ENCODE measurements at places on chromosomes 1 and 21.

DNA sequence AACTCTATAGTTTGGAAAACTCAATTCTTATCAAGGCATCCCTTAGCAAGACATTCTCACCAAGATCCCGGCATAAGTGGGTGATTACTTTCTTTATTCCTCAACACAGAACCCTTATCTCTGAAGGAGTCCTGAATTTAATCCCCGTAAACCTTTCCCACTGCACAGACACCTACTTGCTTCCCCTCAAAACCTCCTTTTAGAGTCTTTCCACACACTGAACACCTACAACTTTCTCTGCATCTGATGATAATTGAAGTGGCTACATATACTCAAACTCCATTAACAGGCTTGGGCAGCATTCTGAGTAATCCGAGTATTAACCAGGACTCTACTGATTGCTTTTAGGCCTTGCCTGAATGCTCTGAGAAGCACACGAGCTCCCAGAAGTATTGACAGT, 23.5 kb downstream of the PALMD start:
- DNase-seq: no peak

DNA sequence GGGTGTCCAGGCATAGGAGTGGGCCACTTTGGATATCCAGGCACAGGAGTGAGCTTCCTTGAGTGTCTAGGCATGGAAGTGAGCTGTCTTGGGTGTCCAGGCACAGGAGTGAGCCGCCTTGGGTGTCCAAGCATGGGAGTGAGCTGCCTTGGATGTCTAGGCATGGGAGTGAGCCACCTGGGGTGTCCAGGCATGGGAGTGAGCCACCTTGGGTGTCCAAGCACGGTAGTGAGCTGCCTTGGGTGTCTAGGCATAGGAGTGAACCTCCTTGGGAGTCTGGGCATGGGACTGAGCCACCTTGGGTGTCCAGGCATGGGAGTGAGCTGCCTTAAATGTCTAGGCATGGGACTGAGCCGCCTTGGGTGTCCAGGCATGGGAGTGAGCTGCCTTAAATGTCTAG, 146.3 kb downstream of the C1orf94 start:
- DNase-seq: no peak

DNA sequence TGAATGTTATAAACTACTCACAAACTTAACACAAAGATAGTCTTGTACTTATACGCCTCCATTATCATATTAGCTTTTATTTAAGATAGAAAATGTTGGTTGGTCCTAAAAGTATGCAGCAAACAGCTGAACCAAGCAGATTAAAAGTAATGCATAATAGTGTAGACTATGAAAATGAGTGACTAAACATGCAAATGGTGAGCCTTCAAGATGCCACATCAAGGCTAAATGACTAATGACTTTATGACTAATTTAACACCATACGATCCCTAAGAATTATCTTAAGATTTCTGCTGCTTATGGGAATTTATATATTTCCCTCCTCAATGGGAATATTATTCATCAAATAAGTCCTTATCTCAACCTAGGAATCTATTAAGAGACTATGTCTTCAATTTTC, 4.6 kb downstream of the GPATCH2 start:
- DNase-seq: no peak

DNA sequence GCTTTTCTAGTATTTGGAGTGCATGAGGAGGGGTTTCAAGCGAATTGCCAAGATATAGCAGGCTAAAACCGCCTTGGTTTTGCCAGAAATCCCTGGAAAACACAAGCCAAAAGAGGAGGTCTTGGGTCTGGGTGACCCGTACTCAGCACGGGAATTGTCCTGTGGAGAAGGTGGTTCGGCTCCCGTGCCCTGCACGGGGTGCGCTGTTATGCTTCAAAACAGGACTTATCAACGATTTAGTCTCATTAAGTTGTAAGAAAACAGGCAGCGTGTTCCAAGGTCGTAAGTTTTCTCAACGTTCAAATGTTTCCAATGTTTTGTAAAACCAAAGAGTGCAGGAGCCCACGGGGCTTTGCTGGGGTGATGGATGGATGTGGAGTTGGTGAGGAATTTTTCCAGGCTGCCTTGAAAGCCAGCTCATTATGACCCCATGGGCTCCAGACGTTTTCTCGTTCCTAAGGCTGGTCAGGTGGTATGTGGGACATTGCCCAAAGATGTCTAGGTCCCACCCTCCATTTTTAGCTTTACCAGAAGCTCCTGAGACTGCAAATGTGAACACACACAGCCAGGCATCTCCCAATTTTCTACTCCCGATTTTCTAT, 75.4 kb upstream of the CLDN14 start:
- DNase-seq: no peak

- DNase-seq: peak; percentile 98
Measured at GRCh38 chr1:48471691-48472576, at the start of gene SPATA6. Gene SPATA6 (minus strand): TSS chr1:48472204. CDS start chr1:48472008, 196 bp downstream.

- peak; percentile 60 for DNase-seq
Measured at GRCh38 chr1:94237291-94238226, at the start of gene ARHGAP29. Gene ARHGAP29 (minus strand): TSS chr1:94237584. CDS start chr1:94231611, 5,973 bp downstream.

DNA sequence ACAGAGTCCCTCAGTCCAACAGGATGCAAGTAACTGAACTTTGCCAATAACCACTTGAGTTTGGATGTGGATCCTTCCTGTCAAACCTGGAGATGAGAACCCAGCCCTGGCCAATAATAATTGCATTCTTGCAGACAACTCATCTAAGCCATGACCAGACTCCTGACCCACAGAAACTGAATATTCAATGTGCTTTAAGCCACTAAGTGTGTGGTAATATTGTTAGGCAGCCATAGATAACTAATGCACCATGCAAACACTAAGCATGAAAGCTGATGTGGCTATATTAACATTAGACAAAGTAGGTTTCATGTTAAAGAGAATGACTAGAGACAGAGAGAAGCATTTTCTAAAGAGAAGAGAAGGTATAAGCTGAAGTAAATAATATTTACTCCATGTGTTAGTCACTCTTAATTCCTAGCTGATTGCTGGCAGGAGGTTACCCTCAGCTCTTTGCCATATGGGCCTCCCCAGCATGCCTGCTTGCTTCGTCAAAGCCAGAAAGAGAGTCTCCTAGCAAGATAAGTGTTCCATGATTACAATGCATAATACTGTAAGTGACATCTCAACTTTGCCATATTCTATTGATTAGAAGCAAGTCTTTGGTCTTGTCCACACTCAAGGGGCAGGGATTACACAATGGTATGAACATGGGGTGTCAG, 276.4 kb upstream of the PLXNA2 start:
- DNase-seq: no peak

DNA sequence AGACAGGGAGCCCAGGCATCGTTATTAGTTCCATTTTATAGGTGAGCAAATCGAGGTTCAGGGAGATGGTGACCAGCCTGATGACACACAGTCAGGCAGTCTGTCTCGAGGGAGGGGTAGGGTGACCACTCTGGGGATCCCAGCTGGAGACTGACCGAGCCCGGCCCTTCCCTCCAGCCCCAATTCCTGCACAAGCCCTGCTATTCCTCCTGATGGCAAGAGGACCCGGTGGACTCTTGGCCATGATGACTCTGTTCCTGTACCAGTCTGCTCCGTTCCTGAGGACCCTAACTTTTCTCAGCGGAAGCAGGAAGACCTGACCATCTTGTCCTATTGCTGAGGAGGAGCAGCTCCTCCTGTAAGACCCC, 391 bp downstream of the AGT start:
- DNase-seq: no peak

GRCh38 chr1:65341381-65341780, 32.0 kb downstream of the DNAJC6 start:
- no peak for DNase-seq

DNA sequence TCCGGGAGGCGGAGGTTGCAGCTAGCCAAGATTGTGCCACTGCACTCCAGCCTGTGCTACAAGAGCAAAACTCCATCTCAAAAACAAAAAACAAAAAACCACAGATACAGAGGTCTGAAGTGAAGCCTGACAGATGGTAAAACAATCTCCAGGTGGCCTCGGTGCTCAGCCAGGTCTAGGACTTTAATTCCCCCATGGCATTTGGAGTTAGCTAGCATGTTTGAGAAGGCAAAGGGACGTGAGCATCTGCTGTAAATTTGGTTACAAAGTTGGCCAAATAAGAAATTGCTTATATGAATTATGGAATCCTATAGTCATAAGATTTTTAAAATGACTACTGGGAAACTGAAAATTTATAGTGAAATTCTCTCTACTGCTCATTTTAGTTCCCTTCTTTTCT, 98.3 kb upstream of the FMN2 start:
- no peak for DNase-seq

GRCh38 chr1:99887890-99888289, 37.7 kb downstream of the AGL start:
- DNase-seq: no peak

DNA sequence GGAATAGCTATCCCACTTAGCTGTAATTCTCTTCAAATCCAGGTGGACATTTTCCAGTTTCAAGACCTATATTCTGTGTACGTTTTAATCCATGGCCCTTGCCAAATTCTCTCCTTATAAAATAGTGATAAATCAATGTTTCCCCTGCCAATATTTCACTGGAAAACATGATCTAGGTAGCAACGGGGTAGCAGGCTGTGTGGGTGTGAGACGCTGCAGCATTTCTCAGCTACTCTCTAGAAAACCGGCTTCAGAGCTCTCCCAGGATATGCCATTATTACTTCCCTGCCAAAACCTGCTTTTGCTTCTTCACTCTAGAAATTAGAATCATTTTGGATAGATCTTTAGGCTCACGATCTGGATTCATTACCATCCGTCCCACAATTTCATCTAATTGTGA, 82.1 kb upstream of the SIPA1L2 start:
- no peak for DNase-seq

GRCh38 chr1:150477733-150478132, 9.5 kb upstream of the TARS2 start:
- no peak for DNase-seq

DNA sequence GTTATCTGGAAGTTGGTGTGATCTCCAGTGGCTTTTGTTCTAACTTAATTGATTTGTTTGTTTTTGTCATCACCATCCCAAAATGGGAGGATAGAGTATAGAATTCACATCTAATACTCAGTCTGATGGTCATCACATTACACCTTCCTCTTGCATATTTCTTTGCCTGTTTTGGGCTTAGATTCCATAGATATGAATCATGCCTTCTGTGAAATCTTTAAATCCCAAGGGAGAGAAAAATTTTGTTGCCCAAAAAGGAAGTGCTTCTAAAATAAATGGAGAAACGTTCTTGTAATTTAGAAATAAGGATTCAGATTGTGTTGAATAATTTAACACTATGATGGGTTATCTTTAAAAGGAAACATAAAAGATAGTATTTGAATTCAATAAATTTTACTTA, 446.0 kb upstream of the LRRC7 start:
- DNase-seq: no peak

- no peak for DNase-seq
Measured at GRCh38 chr1:204728045-204728444, 42.5 kb upstream of the LRRN2 start.

GRCh38 chr1:51240084-51240483, 4.0 kb downstream of the RNF11 start:
- DNase-seq: no peak

- DNase-seq: no peak
Measured at GRCh38 chr1:197845886-197846285, 56.5 kb upstream of the C1orf53 start.

- no peak for DNase-seq
Measured at GRCh38 chr1:87264976-87265375, 63.7 kb upstream of the LMO4 start.

- DNase-seq: no peak
Measured at GRCh38 chr1:67382292-67382691, 47.9 kb downstream of the SERBP1 start.

GRCh38 chr1:52238474-52238873, 96.6 kb downstream of the ZFYVE9 start:
- DNase-seq: no peak

- DNase-seq: no peak
Measured at GRCh38 chr1:109814993-109815786, 51.5 kb upstream of the EPS8L3 start.

DNA sequence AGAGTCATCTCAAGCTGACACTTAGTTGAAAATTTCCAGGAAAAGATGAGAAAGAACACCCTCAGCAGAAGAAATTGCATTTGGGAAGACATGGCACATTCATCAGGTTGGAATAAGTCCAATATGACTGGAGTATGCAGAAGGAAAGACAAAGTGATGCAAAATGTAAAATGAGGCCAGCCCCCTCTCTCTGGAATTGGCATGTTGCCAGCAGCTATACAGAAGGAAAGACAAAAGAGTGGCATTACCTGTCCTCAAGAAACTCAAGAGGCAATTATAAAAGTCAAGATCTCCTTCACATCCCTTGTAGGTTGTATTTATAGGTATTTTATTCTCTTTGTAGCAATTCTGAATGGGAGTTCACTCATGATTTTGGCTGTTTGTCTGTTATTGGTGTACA, 426.3 kb downstream of the AGBL4 start:
- no peak for DNase-seq

DNA sequence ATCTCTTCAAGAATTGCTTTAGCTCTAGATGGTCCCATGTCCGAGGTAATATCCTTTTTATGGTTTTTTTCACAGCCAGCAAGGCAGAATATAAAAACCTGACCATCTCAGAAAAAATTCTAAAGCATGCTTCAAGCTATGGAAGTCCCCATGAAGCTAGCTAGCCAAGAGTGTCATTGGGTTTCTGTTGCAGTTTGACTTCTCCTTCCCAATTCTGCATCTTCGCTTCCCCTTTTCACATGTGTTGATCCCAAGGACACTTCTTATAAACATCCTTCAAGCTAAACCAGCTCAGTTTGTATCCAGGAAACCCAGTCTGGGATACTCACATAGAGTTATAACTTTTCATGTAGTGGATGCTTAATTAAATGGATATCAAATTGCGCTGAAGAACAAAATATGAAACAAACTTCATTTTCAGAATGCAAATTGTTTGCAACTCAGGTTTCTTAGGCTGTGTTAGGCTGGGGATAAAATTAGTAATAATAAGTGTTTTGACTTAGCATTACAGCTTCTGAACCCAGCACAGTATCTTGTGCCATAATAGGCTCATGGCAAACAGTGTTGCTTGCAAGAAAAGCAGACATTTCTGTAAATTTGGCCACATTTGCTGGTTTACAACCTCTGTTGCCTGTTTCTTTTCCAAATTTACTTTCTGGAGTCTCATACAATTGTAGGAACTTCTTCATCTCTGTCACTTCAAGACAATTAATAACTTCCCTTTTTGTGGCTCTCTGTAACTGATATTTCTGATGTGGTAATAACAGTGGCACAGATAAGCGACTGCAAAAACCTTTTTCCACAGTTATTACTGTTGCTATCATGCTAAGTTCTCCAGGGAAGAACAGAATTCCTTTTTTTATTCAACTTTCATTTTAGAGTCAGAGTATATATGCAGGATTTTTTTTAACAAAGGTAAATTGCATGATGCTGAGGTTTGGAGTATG, 53.2 kb downstream of the NCAM2 start:
- DNase-seq: no peak

DNA sequence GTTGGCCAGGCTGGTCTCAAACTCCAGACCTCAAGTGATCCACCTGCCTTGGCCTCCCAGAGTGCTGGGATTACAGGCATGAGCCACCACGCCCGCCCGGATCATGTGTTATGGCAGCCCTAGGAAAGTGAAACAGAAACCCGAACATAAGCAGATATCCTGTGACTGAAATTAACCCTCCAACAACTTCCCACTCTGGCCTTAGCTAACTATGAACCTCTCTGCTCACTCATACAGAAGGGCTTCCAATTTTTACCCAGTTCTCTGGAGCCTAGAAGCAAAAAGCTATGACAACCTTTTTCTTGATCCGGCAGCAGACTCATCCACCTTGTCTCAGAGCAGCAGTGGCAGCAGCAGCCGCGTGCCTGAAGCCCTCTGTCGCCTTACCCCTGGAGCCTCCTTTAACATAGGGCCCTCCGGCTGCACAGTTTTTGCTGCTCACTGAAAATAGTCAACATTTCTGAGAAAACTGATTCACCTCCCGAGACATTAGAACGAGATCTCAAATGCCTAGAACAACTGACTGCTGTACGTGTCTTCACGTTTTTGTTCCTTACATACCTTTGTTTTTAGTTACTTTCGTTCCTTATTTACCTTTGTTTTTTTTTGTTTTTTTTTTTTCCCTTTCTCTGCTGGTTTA, 9.3 kb downstream of the CBR1 start:
- DNase-seq: peak; percentile 6

Measured in stimulated activated CD4-positive, alpha-beta T cell treated with anti-CD3 and anti-CD28 coated beads, Interleukin-12 subunit alpha, Interleukin-12 subunit beta, amount 100 ng/mL, for 24 hours (primary cell).